ENCODE measurements at places on chromosomes 7 and 10. TPM values are rescaled to one million over a fixed set of nuclear protein-coding genes. Genes with fewer than 3 reads are reported as not detected.

The PNLIPRP3 gene
- not detected for total RNA-seq

DNA sequence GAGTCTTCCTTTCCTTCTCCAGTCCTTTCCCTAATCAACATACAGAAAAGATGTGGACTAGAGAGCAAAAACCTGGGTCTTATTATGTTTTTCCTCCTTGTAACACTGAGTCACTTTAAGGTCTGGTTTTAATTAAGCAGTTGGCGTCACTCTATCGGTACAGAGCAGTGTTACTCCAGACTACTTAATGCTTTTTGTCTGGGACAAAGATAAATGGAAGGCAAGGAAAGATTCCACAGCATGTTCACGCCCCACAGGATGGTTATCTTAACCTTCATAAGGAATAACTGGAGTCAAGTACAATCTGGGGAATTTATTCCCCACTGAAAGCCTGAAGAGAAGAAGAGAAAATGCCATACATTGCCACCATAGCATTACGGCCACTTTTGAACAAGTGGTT is 145.7 kb downstream of the ELAPOR2 start:
- H3K27ac ChIP-seq = no peak overlapping the region
- no peaks in the 10 kb centered on the region for H3K4me1 ChIP-seq
- H3K27me3 ChIP-seq = no peaks in the 10 kb centered on the region
- DNase-seq = no peak
- H3K36me3 ChIP-seq = no peaks in the 10 kb centered on the region

DNA sequence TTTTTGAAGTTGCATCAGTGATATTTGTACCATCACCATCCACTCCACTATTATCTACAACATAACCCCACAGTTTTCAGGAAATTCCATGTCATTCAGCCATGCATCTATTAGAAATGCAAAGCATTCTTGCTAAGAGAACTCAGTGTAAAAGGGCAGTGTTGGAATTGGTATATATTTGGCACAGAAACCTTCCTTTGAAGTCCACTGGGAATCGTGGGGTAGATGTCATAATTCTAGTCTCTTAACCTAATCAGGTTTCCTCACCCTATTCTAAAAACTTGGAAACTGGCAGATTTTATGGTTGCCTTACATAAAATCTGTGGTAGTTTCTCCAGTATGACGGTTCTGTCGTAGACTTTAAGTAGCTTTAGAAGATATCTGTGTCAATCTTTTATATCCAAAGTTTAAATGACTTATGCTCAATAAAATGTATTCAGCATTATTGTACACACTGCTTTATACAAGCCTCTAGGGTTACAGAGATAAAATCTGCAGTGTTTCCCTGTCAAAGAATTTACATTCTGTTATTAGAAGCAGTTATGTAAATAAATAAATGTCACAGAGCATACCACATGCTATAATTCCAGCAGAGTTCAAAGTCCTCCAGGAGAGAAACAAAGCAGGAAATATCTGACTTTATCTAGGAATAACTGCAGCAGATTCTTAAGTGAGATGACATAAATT is 704.4 kb upstream of the CELF2 start:
- no peak overlapping the region for H3K27ac ChIP-seq
- DNase-seq = no peak
- peaks cover 9% of the 10 kb centered on the region for H3K4me1 ChIP-seq
- H3K36me3 ChIP-seq = no peaks in the 10 kb centered on the region
- H3K4me3 ChIP-seq = no peak overlapping the region
- no peaks in the 10 kb centered on the region for H3K27me3 ChIP-seq

- no peaks in the 10 kb centered on the region for H3K27me3 ChIP-seq
- H3K4me1 ChIP-seq = no peaks in the 10 kb centered on the region
- H3K27ac ChIP-seq = no peak overlapping the region
- no peak for DNase-seq
Observed at GRCh38 chr10:34024693-34025425, 690.4 kb upstream of the NRP1 start.

DNA sequence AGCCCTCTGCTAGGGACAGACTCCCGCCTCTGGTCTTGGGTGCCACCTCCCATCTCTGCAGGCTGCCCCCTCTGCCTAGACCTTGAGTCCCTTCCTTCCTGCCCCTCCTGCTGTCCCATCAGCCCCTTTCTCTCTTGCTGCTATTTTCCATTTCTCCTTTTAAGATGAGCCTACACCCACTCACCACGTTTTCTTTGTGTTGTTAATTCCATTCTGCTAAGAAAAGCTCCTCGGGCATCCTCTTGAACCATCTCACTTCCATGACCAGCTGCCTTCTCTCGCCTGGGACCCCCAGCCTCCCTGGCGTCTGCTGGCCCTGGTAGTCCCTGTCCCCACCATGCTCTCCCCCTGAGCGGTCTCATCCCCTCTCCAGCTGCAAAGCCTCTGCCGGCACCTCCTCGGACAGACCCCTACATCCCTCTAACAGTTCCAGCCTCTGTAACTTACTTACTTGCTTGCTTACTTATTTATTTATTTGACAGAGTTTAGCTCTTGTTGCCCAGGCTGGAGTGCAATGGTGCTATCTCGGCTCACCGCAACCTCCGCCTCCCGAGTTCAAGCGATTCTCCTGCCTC is 95.8 kb upstream of the SH2B2 start:
- DNase-seq = no peak
- no peaks in the 10 kb centered on the region for H3K4me1 ChIP-seq
- H3K4me3 ChIP-seq = no peak overlapping the region
- no peak overlapping the region for H3K27ac ChIP-seq

DNA sequence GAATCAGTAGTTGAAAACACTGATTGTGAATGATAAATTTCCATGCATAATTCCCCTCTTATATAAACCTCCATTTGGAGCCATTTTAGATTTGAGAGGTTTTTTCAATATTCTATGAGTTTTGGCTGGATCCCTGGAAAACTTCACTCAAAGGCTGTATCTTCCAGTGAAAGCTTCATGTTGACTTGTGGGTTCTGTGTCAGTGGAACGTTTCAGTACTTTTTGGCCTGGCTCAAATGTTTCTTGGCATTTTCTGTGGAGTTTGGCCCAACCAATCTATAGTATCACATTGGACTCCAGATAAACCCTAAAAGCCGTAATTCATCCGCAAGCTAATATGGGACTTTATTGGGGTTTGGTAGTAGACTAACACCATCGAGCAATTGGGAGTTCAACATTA is 172.6 kb upstream of the PRPS1L1 start:
- no peaks in the 10 kb centered on the region for H3K4me1 ChIP-seq
- H3K36me3 ChIP-seq = no peaks in the 10 kb centered on the region
- H3K27me3 ChIP-seq = no peaks in the 10 kb centered on the region
- DNase-seq = no peak
- no peak overlapping the region for H3K27ac ChIP-seq
- no peak overlapping the region for H3K4me3 ChIP-seq

The AGMO gene
- total RNA-seq = 0.16 TPM

GRCh38 chr7:76326646-76327233 is 24.3 kb downstream of the HSPB1 start:
- H3K4me3 ChIP-seq = no peak overlapping the region
- no peaks in the 10 kb centered on the region for H3K27me3 ChIP-seq
- H3K36me3 ChIP-seq = peaks cover 2% of the 10 kb centered on the region
- H3K4me1 ChIP-seq = no peaks in the 10 kb centered on the region
- no peak for DNase-seq

The FAM20C gene
- total RNA-seq = 34.0 TPM

The RNF32 gene
- total RNA-seq = 26.0 TPM

DNA sequence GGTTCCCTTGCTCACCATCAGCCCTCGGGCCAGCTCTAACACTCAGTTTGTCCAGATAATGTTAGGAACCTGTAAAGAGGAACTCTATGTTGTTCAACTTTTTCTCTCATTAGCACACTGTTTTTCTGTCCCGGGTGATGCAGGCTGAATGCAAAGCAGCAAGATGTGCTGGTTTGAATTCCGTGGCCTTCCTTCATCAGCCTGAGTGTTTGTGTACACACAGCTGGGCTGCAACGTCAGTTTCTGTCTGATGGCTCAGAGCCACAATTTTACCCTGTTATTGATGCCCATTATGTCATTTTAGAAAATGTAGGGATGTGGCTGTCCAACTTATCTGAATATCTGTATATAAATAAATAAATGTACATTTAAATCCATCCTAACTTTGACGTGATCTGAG is 152.0 kb downstream of the PLPP4 start:
- no peak for DNase-seq
- H3K4me1 ChIP-seq = no peaks in the 10 kb centered on the region
- no peaks in the 10 kb centered on the region for H3K36me3 ChIP-seq
- no peaks in the 10 kb centered on the region for H3K27me3 ChIP-seq

DNA sequence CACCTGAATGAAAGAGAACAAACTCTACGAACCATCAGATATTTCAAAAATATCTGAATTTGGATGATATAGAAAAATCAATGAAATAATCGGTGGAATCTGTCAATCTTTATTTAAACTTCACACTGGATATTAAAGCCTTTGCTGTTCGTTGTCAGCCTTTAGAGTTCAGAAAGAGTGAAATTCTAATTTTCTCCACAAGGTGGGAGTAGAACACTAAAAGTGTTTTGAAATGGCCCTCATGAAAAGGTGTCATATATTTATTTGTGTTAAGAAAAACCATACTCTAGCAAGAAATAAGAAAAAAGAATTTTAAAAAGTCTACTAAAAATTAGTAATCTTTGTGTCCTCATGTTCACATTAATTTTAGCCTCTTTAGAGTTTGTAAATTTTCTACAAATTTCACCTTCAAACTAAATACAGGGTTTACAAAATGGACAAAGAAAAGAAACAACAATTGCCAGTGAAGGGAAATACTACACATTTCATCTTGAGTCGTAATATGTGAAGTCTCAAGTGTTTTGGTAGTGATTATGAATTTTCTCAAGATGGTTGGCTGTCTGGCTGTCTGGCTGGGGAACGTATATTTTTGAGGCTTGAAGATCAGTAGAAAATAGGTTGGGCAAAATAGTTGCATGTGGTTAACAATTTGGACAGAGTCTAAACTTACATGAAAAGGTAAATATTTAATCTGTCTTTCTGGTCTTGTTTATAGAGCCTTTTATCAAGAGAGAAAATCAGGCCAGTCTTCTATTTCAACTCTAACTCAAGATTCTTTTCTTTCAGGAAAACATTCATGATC is 43.7 kb downstream of the DNAJB9 start:
- no peak overlapping the region for H3K27ac ChIP-seq
- no peak overlapping the region for H3K4me3 ChIP-seq
- peaks cover 11% of the 10 kb centered on the region for H3K4me1 ChIP-seq
- DNase-seq = no peak
- no peaks in the 10 kb centered on the region for H3K27me3 ChIP-seq
- no peaks in the 10 kb centered on the region for H3K36me3 ChIP-seq

- H3K36me3 ChIP-seq = no peaks in the 10 kb centered on the region
- no peak overlapping the region for H3K27ac ChIP-seq
- no peaks in the 10 kb centered on the region for H3K27me3 ChIP-seq
- no peaks in the 10 kb centered on the region for H3K4me1 ChIP-seq
- DNase-seq = no peak
- H3K4me3 ChIP-seq = no peak overlapping the region
Observed at GRCh38 chr7:75965617-75966016, 28.8 kb downstream of the TMEM120A start.

DNA sequence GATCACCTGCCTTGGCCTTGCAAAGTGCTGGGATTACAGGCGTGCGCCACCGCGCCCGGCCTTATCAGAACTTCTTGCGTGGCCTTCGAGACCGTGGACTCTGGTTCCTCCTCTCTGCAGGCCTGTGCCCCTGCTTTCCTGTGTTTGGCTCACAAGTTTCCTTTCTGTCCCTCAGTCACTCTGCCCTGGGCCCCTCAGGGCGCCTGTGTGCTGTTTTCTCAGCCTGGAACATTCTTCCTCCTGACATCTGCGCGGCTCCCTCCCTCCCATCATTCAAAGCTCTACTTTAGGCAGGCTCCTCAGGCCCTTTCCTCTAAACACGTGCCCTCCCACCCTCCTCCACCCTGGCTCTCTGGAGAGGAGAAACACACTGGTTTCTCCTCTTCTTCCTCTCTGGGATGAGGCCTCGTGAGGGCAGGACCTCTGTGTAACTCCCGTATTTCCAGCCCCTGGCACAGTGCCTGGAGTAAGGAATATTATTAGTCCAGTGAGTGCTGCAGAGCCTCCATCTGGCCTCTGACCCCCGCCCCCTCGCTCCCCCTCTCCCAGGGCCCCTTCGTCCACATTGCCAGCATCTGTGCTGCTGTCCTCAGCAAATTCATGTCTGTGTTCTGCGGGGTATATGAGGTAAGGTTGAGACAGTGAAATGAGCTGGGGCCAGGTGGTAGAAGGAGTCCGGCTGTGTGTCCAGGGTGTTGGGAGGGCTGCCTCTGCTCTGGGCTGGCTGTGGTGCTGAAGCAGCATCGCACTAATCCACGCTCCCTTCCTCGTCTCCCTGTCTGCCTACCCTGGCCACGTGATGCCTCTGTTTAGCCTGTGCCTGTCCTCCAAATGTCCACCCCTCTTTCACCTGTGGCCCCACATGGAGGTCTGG is 7.1 kb downstream of the CLCN1 start:
- H3K4me1 ChIP-seq = no peaks in the 10 kb centered on the region
- no peak overlapping the region for H3K4me3 ChIP-seq
- H3K27me3 ChIP-seq = no peaks in the 10 kb centered on the region
- no peak for DNase-seq

DNA sequence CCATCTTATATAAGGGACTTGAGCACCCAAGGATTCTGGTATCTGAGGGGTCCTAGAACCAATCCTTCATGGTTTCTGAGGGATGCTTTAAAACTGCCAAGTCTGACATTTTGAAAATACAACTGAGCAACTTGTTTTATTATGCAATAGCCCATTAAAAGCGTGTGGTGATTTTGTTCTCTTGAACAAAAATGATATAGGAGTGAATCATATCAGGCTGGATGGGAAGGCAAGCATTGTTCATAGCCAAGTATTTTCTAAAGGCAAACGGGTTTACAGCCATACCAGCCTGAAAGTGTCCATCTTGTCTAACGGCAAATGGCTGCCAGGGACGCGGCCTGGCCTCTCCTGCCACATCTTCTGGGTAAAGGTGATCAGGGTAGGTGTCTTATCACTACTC is 23.4 kb downstream of the RPP38 start:
- no peaks in the 10 kb centered on the region for H3K27me3 ChIP-seq
- H3K27ac ChIP-seq = no peak overlapping the region
- H3K4me1 ChIP-seq = no peaks in the 10 kb centered on the region
- no peak overlapping the region for H3K4me3 ChIP-seq

DNA sequence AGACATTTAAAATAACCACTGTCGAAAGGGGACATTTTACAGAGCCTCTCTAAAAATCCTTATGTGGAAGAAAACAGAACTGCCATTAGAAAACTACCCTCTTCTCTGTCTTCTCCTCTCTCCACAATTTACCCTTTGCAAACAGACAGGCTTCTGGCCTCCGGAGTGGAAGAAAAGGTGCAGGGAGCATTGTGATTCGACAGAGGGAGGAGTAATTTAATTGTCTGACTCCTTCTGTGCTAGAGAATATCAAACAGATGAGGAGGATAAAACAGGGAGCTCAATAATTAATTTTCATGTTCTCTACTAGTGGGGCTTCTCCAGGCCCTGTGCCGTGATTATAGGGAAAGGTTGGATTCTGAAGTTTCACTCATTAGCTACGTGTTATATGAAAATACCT is 615.5 kb upstream of the MKI67 start:
- no peaks in the 10 kb centered on the region for H3K4me1 ChIP-seq
- no peaks in the 10 kb centered on the region for H3K36me3 ChIP-seq
- H3K27me3 ChIP-seq = peaks cover 1% of the 10 kb centered on the region

The PRSS37 gene
- not detected for total RNA-seq

All from Caco-2 (cell line).